ENCODE measurements at places on chromosomes 5 and 9. TPM values are rescaled to one million over a fixed set of nuclear protein-coding genes. Genes with fewer than 3 reads are reported as not detected.

PCDHGB1 gene
- 1.1 TPM for polyA plus RNA-seq

DIPK1B gene
- polyA plus RNA-seq, result 32.3 TPM

GRCh38 chr5:160266044-160266443 lies 36.7 kb downstream of the FABP6 start:
- no peaks in the 10 kb centered on the region for H3K27me3 ChIP-seq
- no peak for DNase-seq
- no peaks in the 10 kb centered on the region for H3K4me1 ChIP-seq
- H3K4me3 ChIP-seq, result no peak overlapping the region
- no peak overlapping the region for H3K27ac ChIP-seq
- H3K36me3 ChIP-seq, result no peaks in the 10 kb centered on the region

ISL1 gene
- polyA plus RNA-seq, result 30.5 TPM

GRCh38 chr5:36658038-36658756 lies 51.8 kb downstream of the SLC1A3 start:
- peak overlapping the region; percentile 80 for H3K27ac ChIP-seq
- H3K4me1 ChIP-seq, result no peaks in the 10 kb centered on the region
- H3K27me3 ChIP-seq, result no peaks in the 10 kb centered on the region
- no peaks in the 10 kb centered on the region for H3K36me3 ChIP-seq
- no peak overlapping the region for H3K4me3 ChIP-seq
- no peak for DNase-seq

DNA sequence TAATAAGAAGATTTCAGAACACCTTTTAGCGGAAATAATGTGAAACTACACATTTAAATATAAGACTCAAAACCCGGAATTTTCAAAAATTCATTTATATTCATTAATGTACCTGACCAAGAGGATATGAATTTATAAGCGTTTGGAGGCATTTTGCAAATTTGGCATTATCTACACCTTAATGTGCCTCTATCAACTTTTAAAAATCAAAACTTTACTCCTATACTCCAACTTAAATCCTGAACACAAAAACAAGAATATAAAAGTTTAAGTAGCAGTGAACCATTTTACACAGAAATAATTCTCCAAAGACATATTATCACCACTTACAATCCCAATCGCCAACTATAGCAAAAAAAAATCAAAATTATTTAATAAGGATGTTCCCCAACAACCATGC lies 3.9 kb downstream of the ZNF608 start:
- peak overlapping the region; percentile 49 for H3K4me3 ChIP-seq
- peaks cover 20% of the 10 kb centered on the region for H3K4me1 ChIP-seq

- no peaks in the 10 kb centered on the region for H3K4me1 ChIP-seq
- H3K4me3 ChIP-seq, result peak within 1 kb of the TSS; percentile 48
These were observed at the start of gene SLC25A48 for GRCh38 chr5:135834639-135835529. Gene SLC25A48, plus strand, starts transcription at chr5:135834663. Its CDS starts 185 bp downstream, at chr5:135834848.

DNA sequence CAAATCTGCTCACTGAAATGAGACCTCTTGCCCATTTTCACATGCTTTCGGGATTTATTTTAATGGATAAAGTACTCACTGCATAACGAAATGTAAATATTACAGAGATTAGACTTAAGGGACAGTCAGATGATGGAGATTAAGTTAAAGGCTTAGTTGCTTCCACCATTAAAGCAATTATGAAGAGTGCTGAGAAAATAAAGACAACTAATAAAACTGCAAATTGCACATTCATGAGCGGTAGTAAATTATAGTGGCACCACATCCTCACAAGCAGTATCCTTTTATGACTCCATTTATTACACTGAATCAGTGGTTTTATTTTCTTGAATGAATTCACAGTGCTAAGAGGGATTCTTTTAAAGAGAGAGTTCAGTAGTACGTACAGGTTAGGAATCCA lies 76.2 kb upstream of the TMED7 start:
- DNase-seq, result no peak
- H3K27ac ChIP-seq, result no peak overlapping the region
- no peaks in the 10 kb centered on the region for H3K27me3 ChIP-seq
- no peaks in the 10 kb centered on the region for H3K4me1 ChIP-seq
- no peaks in the 10 kb centered on the region for H3K36me3 ChIP-seq
- H3K4me3 ChIP-seq, result no peak overlapping the region

DNA sequence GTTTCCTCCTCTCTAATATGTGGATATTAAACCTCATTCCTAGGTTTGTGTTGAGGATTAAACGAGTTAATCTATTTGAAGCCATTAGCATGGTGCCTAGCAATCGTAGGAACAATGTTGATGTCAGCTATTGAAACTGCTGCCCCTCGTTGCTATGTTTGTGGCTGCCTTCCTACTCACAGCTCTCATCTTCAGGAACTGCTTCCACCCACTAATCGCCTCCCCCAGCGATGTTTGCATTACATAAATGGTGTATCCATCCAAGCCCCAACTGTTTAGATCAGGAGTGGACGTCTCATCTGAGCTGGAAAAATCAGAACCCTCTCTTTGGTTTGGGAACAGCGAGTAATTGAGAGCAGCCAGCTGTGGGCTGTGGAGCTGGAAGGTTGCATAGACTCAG lies 416.6 kb downstream of the ARHGEF28 start:
- no peak overlapping the region for H3K27ac ChIP-seq
- H3K4me1 ChIP-seq, result no peaks in the 10 kb centered on the region
- no peaks in the 10 kb centered on the region for H3K36me3 ChIP-seq
- no peak for DNase-seq
- no peak overlapping the region for H3K4me3 ChIP-seq

STC2 gene
- polyA plus RNA-seq, result 6.9 TPM

C5orf58 gene
- polyA plus RNA-seq, result not detected

ZBED3 gene
- polyA plus RNA-seq, result 4.2 TPM

DNA sequence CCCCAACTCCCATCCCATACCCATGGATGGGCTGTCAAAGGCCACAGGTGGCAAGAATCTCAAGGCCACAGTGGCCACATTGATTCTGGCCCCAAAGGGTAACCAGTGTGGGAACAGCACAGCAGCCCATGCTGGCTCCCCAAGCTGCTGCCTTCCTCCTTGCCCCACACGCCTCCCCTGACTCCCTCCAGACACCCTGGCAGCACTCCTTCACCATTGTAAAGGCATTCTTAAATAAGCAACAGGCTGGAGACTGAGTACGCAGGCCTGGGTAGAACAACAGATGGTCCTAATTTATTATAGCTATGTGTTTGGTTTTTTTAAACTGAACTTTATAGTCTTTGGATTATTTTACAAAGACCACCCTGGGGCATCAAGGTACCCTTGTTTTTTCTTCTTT lies 158.8 kb downstream of the TSSK1B start:
- H3K4me1 ChIP-seq, result no peaks in the 10 kb centered on the region
- H3K36me3 ChIP-seq, result no peaks in the 10 kb centered on the region
- DNase-seq, result no peak
- H3K27ac ChIP-seq, result no peak overlapping the region

- H3K36me3 ChIP-seq, result no peaks in the 10 kb centered on the region
- no peak overlapping the region for H3K27ac ChIP-seq
- no peaks in the 10 kb centered on the region for H3K27me3 ChIP-seq
- no peaks in the 10 kb centered on the region for H3K4me1 ChIP-seq
- no peak overlapping the region for H3K4me3 ChIP-seq
These were observed 86.9 kb downstream of the AOPEP start for GRCh38 chr9:94813379-94813778.

SOX30 gene
- polyA plus RNA-seq, result 0.05 TPM

FBP2 gene
- polyA plus RNA-seq, result 0.49 TPM

GRCh38 chr5:7857926-7858632 lies 7.1 kb upstream of the CFAP90 start:
- no peak overlapping the region for H3K4me3 ChIP-seq
- no peak overlapping the region for H3K27ac ChIP-seq
- peaks cover 2% of the 10 kb centered on the region for H3K36me3 ChIP-seq
- H3K4me1 ChIP-seq, result no peaks in the 10 kb centered on the region
- no peak for DNase-seq

DNA sequence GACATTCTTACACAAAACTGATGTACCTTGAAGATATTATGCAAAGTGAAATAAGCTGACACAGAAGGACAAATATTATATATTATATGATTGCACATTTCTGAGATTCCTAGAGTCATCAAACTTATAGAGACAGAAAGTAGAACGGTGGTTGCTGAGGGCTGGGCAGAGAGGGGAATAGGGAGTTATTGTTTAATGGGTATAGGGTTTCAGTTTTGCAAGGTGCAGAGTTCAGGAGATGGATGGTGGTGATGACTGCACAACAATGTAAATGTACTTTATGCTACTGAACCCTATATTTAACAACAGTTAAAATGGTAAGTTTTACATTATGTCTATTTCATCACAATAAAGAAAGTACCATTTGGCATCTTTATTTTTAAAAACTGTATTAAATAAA lies 315.8 kb upstream of the POU5F2 start:
- no peak overlapping the region for H3K27ac ChIP-seq
- no peaks in the 10 kb centered on the region for H3K4me1 ChIP-seq
- no peak overlapping the region for H3K4me3 ChIP-seq

STKLD1 gene
- 1.8 TPM for polyA plus RNA-seq

DNA sequence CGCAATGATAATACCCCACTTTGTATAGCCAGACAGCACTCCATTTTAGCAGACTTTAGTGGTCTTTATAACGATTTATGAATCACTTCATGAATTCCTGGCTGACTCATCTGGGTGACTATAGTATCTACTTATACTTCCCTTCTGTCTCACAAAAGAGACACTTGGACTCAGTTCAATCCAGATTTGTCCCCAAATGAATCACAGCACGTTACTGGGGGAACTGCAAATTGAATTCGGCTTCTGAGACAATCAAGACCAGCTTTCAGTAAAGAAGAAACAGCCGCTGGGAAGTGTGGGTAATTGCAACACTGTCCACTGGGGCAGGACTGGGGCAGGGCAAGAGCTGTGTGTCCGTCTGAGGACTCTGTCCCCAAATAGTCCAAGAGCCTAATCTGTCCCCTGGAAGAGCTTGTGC lies 337.3 kb upstream of the RFX3 start:
- no peaks in the 10 kb centered on the region for H3K27me3 ChIP-seq
- no peak overlapping the region for H3K27ac ChIP-seq
- H3K4me3 ChIP-seq, result no peak overlapping the region
- DNase-seq, result no peak
- H3K4me1 ChIP-seq, result no peaks in the 10 kb centered on the region

Data from pancreas (tissue), 10 donors.